ENCODE measurements at places on chromosomes 4 and X.

DNA sequence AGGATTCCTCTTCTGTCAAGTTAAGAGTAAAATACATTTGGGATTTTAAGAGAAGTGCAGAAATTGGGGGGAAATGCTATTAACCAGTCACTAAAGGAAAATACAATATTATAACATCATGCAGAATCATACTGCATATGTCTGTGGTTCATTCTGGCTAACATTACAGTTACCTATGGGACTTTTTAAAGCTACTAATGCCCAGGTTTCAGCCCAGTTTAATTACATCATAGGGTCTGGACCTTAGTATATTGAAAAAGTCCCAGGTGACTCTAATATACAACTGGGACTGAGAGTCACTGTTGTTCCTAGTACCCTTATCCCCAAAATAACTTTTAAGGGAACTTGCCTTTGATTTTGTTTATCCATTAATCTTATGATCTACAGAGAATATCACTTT, 10.0 kb downstream of the ABCE1 start:
- no peak for DNase-seq

DNA sequence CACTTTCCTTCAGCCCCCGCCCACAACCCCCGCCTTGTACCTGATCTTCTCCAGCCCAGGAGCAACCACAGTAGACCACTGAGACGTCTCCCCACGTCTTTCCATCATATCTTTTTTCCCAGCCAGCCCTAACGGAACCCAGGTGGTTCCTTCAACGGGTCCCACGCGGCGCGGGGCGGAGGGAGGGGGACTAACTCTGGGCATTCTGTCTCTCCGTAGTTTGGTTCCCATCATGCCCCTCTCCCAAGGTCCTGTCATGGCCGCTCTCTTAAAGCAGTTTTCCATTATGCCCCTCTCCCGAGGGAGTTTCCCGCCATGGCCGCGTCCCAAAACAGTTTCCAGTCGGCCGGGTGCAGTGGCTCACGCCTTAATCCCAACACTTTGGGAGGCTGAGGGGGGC, 21.5 kb upstream of the TBL1X start:
- DNase-seq, result no peak

- no peak for DNase-seq
These were observed 334.7 kb upstream of the NDST3 start for GRCh38 chr4:117699595-117699994.

DNA sequence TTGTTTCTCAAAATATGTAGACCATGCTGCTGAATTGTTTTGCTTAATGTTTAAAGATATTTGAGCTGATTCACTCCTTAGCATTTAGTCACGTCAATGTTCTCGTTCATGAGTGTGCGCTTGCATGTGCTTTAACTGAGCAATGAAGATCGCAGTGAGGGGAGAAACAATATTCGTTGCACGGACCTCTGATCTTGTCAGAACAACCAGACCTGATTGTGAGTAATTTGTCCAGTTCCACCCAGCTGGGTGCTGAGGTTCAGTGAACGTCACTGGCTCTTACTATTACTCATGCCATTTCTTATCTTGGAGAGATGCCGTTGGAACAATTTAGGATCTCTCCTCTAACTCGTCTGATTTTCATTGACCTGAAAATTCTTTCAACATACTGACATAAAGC, 15.0 kb upstream of the PRKX start:
- DNase-seq, result no peak

DNA sequence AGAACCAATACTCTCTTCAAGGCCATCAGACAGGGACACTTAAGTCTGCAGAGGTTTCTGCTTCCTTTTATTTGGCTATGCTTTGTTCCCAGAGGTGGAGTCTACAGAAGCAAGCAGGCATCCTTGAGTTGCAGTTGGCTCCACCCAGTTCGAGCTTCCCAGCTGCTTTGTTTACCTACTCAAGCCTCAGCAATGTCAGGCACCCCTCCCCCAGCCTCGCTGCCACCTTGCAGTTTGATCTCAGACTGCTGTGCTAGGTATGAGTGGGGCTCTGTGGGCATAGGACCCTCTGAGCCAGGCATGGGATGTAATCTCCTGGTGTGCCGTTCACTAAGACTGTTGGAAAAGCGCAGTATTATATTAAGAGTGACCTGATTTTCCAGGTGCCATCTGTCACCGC, 12.6 kb upstream of the UGT2B15 start:
- DNase-seq, result no peak

DNA sequence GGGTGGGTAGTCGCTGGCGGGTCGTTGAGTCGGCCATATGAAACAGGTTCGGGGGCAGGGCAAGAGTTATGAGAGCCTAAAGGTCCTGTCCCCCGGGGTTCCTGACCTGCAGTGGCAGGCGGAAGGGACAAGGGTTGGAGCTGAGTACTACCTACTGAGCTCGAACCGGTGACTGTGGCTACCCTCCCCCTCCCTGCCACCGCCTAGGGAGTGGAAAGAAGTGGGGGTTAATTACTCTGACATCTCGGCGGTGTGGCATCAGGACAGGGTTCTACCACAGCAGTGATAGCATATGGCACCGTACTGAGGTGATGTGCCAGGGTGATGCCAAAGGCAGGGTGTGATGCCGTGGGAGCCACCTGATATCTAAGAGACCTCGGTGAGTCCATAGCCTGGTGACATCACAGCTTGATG, 307 bp downstream of the ATG4A start:
- DNase-seq, result no peak

- no peak for DNase-seq
These were observed 921.3 kb downstream of the NLGN4X start for GRCh38 chrX:5307416-5307815.

- DNase-seq, result no peak
These were observed 218.1 kb downstream of the TLL1 start for GRCh38 chr4:166091146-166091545.

- DNase-seq, result no peak
These were observed 450 bp downstream of the ACSL1 start for GRCh38 chr4:184825141-184825895.

GRCh38 chr4:507745-508512, 8.9 kb downstream of the PIGG start:
- DNase-seq, result no peak

DNA sequence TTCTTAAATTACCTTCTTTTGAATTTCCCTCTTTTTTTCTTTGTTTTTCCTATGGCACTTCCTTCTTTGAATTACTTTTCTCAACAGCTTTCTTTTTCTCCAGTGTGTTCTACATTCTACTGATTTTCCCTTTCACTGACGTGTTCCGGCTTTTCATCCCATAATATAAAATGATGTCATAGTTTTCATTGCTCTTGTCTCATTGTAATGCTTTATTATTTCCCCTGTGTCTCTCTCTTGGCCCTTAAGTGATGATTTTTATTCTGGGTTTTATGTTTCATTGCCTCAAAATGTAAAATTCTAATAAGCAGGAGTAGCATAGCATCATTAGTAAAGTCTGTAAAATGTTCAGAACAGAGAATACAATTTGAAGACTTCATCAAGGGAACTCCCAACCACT, 299.3 kb downstream of the KCTD8 start:
- no peak for DNase-seq

GRCh38 chrX:11665168-11666111, at the start of gene ARHGAP6:
TSS of gene ARHGAP6 (minus strand) at chrX:11665920. CDS start at chrX:11664828, 1,092 bp downstream.
- no peak for DNase-seq

DNA sequence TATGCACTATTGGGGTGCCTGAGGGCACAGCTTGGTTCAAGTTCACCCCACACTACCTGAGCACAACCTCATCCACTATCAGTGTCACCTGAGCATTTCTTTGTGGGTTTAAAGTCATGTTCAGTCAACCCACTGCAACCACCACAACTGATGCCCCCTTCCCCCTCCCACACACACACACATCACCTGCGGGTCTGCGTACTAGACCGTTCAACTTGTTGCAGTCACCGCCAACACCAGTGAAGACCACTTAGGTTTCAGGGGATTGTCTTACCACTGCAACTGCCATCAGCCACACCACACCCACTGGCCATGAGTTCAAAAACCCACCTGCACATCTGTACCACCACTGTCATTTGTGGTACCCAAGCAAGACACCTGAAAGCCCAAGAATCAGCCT, 355.0 kb downstream of the SH3BGRL start:
- DNase-seq, result no peak

DNA sequence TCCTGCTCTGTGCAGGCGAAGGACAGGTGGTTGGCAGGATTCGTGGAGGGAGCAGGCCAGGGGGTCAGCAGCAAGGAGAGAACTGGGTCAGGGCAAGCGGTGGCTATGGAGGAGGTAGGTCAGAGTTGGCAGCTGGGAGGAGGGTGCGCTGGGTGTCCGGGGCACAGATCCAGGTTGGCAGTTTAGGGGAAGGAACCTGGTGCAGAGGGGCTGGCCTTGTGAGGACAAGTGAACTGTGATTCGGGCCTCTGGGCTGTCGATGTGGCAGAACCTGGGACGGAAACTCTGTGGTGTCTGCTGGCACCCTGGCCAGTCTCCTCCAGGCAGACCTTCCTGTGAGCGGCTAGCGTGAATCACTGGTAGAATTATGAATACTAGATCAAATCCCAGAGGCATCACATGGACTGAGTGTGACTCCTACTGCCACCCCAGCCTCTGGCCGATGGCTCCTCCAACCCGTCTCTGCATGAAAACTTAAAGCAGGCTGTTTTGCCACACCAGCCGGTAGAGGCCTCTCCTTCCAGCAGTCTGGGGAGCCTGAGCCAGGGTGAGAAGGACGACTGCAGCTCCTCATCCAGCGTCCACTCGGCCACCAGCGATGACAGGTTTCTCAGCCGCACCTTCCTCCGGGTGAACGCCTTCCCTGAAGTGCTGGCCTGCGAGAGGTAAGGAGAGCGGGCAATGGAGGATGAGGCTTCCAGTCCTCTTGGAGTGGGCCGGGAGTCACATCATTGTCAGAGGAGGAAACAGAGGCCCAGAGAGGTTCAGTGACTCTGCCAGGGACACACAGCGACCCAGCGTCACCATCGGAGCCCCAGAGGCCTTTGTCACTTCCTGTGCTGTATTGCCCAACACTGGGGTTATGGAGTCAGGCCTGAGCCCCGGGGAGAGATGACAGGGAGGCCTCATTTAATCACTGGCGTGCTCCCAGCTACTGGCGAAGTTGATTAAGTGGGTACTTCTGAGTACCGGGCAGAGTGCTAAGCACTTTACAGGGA, 20.3 kb downstream of the EVC start:
- no peak for DNase-seq

GRCh38 chr4:168832763-168833575, 177.1 kb downstream of the CBR4 start:
- DNase-seq, result no peak

- no peak for DNase-seq
These were observed 577.2 kb downstream of the PPARGC1A start for GRCh38 chr4:23312686-23313085.

DNA sequence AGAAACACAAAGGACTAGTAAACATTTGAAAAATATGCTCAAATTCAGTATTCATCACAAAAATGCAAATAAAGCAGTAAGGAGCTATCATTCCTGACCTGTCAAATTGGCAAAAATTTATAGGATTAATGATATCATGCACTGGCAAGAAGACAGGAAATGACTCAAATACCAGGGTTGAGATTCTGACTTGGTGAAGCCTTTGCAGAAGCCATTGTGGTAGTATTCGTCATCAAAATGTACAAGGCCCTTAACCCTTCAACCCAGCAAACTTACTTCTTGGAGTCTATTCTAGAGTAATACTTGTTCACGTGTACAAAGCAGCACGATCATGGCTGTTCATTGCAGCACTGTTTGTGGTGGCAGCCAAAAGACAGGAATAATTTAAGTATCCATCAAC, 132.4 kb downstream of the ENOX2 start:
- DNase-seq, result no peak

DNA sequence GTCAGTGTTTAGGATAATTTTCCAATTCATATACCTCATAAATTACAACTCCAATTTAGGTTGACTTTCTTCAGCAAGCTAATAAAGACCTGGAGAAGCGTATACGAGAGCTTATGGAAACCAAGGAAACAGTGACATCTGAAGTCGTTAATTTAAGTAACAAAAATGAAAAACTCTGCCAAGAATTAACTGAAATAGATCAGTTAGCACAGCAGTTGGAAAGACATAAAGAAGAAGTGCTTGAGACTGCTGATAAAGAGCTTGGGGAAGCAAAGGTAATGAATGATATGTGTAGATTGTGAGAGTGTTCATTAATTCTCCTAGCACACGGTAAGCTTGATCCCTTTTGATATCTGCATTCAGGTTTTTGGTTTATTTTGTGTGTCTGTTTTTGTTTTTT, 16.8 kb downstream of the CEP135 start:
- no peak for DNase-seq

GRCh38 chr4:126766241-126766640, 866.5 kb upstream of the INTU start:
- no peak for DNase-seq

DNA sequence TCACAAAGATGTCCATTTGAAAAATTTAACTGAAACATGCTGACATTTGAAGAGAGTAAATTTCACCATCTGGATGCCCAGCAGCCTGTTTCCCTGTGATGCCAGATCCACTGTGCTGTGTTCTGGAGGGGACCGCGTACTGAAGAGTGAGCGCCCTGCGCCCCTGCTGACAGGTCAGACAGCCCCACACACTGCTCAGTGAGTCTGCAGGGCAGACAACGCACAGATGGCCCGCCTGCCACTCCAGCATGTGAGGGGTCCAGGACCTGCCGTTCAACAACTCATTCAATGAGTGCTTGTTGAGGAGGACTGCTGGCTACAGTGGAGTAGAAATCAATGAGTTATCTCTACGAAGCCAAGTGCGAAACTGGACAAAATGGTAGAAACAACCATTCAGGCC, 49.2 kb downstream of the FGFRL1 start:
- DNase-seq, result no peak

- DNase-seq, result peak; percentile 45
These were observed 27.8 kb upstream of the PSAPL1 start for GRCh38 chr4:7462509-7462971.

- no peak for DNase-seq
These were observed 2334.6 kb downstream of the PCDH7 start for GRCh38 chr4:33054656-33055196.

GRCh38 chr4:182010876-182011275, 232.3 kb upstream of the TENM3 start:
- no peak for DNase-seq

All from iPS DF 19.7 (cell line).